ENCODE measurements at places on chromosomes 11 and 22. TPM values are rescaled to one million over a fixed set of nuclear protein-coding genes. Genes with fewer than 3 reads are reported as not detected.

GRCh38 chr11:40129266-40129665, 1330.2 kb downstream of the LRRC4C start:
- no peak for DNase-seq

The MORC2 gene
- 20.1 TPM for total RNA-seq

The PRG3 gene
- not detected for total RNA-seq

- DNase-seq: no peak
Measured at GRCh38 chr11:44718057-44718456, 8.7 kb upstream of the TSPAN18 start.

The OR8D4 gene
- total RNA-seq: not detected

The CNIH2 gene
- total RNA-seq: not detected

GRCh38 chr11:123195188-123196059, at the start of gene CLMP:
Gene CLMP, minus strand, starts transcription at chr11:123195248. Its CDS starts 308 bp downstream, at chr11:123194940.
- peak; percentile 61 for DNase-seq

DNA sequence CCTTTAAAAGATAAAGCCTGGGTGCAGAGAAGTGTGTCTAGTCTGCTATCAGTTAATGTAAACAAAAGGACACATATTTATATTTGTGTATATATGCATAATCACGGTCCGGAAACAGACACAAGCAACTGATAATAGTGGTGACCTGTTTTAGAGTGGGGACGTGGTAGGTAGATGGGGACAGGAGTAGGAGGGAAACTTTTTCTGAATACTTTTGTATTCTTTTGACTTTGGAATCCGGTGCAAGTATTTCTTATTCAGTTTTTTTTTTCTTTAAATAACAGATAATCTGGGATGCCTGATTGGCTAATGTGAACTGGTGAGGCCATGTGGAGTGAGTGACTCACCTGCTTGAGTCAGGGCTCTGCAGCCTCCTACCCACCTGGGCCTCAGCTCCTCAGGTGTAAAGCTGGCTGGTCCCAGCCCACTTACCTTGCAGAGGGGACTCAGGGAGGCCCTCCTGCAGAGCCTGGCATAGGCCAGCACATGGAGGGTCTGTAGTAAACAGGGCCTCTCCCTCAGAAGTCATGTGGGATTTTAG, 15.3 kb downstream of the MICAL2 start:
- DNase-seq: no peak

DNA sequence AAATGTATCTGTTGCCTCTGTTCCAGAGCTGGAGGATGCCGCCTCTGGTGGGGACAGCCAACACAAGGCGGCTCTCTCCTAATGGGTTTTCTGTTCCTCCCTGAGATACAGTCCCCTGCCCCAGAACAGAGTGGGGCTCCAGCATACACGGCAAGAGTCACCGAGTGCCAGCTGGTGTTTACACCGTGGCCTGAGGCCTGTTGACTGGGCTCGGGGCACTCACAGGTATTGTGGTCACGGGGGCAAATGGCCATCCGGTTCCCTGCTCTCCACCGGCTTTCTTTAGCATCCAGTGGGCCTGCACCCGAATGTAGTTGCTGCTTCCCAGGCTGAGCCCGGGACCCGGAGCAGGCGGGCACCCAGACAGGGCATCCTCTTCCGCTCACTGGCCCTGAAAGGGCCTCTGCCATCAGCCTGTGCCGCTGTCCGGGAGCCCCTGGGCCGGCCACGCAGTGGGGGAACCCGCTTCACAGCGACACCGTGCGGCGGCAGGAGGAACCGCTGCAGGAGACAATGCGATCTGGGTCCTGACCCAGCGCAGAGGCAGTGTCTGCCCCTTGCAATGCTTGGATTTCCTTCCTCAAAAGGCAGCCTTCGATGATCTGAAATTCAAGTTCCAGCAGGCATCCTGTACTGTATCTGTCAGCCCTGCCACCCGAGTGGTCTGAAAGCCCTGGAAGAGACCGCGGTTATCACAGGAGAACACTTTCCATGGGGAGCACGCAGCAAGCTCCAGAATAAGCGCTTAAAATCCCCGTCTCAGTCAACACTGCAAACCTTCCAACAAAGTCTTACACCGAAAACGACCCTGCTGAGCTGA, 859 bp upstream of the KRTAP5-5 start:
- DNase-seq: peak; percentile 58

The CD6 gene
- 0.08 TPM for total RNA-seq

The SDHAF2 gene
- total RNA-seq: 33.7 TPM

The SGSM1 gene
- total RNA-seq: 9.2 TPM

- no peak for DNase-seq
Measured at GRCh38 chr11:116302756-116303155, 470.0 kb downstream of the BUD13 start.

The UPK3A gene
- total RNA-seq: 0.65 TPM

The POU2AF2 gene
- not detected for total RNA-seq

DNA sequence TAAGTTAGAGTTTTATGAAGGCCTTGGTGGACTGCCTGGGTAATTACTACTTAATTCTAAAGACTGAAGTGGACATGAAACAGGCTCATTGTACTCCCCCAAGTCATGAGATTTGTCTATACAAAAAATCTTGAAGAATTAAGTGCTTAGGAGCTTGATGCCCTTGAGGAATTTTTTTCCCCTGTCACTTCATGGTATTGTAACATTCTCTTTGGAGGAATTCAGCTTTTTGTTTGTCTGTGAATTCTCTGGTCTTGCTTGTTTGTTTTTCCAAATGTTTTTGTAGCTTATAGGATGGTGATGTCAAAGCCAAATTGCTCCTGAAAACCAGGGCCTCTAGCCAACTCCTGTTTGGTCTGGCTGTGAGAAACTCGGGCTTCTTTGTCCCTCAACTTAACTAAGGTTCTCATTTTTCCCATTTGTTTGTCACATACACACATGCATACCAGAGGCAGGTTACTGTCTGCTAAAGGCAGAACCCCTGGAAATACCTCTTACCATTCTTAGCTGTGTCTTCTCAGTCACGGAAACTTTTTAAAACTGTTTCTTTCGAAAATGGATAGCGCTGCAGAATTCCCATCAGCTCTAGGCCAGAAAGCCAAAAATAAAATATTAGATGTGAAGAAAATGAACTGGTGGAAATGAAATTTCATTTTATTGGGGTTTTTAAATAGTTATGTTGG, 66.9 kb downstream of the AMOTL1 start:
- no peak for DNase-seq

- DNase-seq: no peak
Measured at GRCh38 chr11:124801014-124801413, 808 bp upstream of the MSANTD2 start.

GRCh38 chr11:17828311-17828751, 93.8 kb downstream of the KCNC1 start:
- DNase-seq: peak; percentile 62

The CARD10 gene
- total RNA-seq: 8.3 TPM

GRCh38 chr22:38866399-38867123, 5.5 kb downstream of the CBX6 start:
- DNase-seq: no peak

The TRIM34 gene
- 1.6 TPM for total RNA-seq

DNA sequence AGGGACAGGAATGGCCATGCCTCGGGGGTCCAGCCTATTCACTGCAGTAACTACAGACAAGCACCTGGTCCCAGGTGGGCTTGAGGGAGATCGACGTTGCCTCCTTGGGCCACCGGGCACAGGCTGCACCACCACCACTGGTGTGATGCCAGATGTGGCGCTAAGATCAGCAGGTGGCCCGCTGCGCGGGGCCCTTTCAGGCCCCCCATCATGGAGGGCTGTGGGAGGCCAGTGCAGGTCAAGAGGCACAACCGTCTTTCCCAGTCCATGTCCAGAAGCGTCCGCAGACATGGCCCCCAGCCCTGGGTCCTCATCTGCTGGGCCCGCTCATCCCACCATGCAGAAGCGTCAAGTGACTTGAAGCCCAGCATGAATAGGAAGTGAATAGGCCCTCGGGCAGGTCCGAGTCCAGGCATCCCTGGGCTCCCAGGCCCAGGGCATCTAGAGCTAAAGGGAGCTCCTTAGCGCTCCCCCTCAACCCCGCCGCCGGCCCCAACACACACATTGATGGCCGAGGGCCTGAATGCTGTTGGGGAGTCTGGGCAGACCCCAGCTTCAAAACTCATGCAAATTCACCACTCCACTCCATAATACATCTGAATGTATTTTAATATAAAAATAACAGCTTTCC, 18.3 kb downstream of the FADS3 start:
- DNase-seq: no peak

DNA sequence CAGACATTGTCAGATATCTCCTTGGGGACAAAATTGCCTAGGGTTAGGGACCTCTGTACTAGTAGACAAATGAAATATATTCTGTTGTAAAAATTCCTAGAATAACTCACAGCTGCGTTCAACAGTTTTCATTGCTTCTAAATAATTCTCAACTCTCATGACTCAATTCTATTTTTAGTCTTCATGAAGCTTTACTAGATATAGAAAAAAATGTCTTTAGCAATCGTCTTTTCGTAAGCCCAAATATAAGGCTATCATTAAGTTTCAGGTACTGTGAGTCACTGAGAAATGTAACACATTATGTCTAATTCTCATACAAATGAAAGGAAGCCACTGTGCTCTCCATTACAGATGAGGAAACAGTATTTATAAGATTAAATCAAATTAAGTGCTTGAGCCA, 6.4 kb downstream of the MMP12 start:
- no peak for DNase-seq

- DNase-seq: peak; percentile 12
Measured at GRCh38 chr11:70644343-70645060, 246.2 kb downstream of the CTTN start.

- no peak for DNase-seq
Measured at GRCh38 chr11:57399221-57399620, 8.8 kb upstream of the PRG2 start.

DNA sequence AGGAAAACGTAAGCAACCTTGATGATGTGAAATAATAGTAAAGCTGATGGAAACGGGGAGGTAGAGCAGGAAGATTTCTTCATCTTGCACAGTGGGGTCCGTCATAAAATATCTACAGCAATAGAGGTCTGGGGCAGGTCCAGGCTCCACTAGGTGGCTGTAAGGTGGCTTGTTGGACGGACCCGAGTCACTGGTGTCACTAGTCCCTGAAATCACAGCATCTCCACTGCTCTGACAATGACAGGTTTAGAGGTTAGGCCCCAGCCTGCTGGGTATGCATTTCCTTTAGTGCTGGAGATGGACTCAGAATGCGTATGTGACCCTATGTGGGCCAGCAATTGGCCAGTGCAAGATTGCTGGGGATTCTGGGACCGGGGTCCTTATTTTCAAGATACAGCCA, 25.2 kb upstream of the CLDN5 start:
- no peak for DNase-seq

DNA sequence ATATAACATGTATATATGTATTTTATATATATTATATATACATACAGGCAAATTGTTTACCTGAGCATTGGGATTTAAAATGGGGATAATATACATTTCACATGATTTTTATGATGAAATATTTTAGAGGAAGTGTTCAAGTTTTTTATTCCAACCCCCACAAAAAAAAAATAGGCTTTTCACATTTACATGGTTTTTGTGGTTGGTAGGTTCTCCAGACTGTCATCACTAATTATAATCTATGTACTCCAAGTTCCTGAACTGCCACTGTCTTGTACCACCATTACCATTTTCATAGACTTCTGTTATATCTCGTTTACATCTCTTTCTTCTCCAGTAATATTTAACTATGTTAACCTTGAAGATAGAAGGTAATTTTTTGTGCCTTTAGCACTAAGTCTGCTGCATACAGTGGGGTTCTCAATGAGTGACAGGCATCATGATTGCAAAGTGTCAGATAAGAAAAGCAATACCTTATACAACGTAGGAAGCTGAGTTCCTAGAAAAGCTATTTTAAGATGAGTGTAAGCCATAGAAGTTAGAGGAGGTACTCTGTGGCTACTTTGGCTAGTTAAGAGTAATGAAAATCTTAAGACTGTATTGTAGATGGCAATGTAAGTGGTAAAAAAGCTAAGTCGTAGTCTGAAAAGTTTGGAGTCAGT, 5.2 kb downstream of the TMEM126A start:
- DNase-seq: no peak

DNA sequence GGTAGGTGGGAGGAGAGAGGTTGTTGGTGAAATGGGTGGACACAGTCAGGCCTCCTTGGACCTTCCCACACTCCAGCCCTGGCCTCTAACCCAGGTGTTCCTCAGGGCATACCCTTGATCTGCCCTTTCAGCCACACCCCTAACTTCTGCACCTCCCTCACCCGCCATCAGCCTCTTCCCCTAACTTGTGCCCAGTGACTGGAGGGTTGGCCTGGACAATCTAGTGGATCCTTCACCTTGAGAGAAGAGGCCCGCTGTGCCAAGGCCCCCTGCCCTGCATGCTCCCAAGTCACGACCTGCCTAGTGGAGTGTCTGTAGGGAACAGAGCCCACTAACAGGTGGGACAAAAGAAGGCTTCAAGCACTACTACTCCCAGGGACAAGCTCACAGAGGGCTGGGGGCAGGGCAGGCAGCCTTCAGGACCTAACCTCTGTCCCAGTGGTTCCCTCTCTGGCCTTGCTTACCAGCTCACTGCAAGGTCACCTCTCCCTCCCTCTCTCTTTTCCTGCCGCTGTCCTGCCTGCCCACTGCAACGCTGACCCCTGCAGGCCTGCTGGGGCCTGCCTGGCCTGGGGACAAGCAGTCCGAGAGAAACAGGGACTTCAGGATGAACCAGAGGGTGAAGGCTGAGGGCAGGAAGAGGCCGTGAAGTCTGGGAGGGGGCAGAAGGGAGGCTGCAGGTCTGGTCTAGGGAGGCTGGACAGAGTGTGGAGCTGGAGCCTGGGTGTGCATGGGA, 3.3 kb downstream of the SYT7 start:
- DNase-seq: no peak

DNA sequence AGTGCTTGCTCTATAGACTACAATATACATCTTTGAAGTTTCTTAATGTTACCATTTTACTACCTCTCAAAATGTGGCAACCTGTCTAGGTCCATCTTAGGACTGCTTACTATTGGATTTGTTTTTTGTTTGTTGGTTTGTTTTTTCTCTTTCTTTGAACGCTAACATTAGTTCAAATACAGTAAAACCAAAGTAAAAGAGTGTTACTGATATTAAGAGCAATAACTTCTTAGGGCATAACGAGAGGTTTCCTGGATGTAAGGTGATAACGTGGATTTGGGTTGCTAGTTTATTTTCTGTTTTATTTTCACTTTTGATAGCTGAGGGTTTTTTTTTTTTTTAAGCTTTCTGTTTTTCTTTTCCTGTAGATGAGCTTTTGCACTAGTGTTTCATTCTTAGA, 43.6 kb downstream of the TMEM135 start:
- no peak for DNase-seq

DNA sequence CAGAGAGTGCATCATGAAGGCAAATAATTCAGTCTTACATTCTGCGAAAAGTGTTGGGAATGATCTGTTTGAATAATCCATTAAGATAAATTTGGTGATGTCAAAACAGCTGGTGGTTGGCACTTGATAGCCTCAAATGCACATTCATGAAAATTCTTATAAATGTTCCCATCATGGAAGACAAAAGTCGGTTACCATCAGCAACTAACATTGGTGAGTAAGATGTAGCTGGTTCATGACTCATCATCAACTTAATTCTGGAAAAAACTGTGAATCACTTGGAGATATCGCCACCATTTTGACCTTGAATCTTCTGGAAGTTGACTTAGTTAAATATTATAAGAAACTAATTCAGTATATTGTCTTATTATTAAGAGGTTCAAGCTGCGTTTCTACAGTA, 11.2 kb downstream of the CRYBB1 start:
- no peak for DNase-seq

Measured in Right ventricle myocardium superior (tissue), 1 donor.